ENCODE measurements at places on chromosomes 2 and 18.

- DNase-seq = no peak
These were observed 19.5 kb upstream of the TMEM163 start for GRCh38 chr2:134738141-134738870.

- DNase-seq = no peak
These were observed 37.4 kb downstream of the CERKL start for GRCh38 chr2:181619516-181619915.

GRCh38 chr2:173056705-173057364 is 18.8 kb upstream of the MAP3K20 start:
- no peak for DNase-seq

DNA sequence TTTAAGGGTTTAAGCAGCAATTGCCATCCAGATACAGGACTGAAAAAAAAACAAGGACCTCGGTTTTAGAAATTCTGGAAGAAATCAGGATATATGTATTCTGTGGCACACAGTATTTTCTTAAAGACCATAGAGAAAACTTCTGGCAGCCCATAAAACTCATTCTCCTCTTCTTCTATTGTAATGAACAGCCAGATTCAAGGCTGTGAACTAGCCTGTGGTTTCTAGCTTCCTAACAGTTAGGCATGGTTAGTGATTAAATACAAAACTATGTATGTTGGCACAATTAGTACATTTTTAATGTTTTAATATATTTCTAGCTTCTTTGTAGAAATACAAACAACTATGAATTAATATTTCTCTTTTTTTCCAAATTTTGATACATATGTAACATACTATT is 555.7 kb downstream of the DSC3 start:
- no peak for DNase-seq

DNA sequence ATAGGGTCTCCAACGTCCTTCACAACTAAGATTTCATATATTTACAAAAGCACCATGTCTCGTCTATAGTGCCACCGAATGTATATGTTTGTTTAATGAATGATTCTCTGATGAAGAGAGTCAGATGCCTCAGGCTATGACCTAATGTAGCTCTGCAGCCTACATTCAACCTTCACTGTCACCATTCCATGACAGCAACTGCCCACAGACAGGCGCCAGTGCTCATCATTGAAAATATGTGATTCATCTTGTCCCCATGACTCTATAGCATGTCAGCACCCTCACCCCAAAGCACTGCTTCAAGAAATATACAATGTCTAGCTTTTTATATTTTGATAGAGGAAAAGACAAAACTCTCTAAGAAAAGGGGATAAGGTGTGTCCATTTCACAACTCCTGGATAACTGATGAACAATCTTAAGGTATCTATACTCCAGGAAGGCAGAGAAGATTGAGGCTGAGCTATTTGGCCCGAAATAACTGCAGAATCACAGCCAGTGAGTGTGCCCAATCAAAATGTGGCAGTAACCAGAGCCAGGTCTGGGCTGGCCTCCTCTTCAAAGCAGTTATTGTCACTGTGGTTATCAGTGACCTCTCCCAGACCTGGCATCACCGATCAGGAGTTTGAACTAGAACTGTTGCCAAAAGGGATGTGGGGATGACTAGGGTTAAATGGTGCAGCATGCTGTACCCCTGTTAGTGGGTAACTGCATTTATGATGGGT is 246.6 kb downstream of the SETBP1 start:
- peak; percentile 10 for DNase-seq

GRCh38 chr2:207471261-207471660 is 58.5 kb upstream of the CREB1 start:
- no peak for DNase-seq

- DNase-seq = no peak
These were observed 136.7 kb upstream of the SPHKAP start for GRCh38 chr2:228318218-228318617.
